ENCODE measurements at places on chromosomes 2 and 18.

DNA sequence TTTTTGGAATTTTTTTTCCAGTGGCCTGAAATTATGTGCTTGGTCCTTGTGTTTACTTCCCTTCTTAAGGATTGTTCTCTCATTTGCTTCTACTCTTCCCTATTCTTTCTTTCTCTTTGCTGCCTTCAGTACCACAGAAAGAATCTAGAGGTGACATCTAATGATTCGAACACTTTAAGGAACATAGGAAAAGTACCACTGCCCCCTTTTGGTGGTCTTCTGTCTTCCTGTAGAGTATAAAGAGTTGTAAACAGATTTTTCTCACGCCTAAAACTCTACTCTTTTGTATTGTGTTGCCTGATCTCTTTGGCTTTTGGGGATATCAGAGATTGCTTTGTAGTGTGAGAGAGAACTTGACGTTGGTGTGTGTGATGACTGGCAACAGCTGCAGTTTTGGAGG is 7.0 kb upstream of the SCTR start:
- DNase-seq = no peak

- DNase-seq = no peak
These were observed 66.1 kb downstream of the COLEC12 start for GRCh38 chr18:434410-434809.

DNA sequence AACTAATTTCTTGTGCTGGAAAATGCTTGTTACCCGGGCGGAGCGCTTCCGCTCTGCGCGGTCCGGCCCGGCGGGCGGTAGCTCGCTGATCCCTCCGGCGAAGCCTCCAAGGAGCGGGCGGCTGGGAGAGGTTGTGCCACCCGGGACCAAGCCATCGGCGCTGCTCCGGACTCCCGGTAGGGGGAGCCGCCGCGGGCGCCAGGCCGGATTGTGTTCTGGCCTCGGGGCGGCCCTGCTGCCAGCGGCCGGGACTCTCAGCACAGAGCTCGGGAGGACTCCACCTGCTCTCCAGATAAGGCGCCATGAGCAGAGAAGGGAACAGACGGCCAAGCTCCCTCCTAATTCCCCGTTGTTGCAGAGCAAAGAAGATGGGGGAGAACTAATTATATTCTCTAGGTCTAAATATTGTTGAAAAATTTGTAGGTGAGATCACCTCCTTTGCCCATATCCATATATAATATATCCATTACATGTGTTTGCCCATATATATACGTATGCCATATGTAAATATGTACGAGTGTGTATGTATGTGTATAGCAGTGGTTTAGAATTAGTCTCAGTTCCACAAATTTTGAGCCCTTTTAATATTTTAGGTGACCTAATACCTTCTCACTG is 13.8 kb upstream of the SATB2 start:
- peak; percentile 81 for DNase-seq

- DNase-seq = no peak
These were observed 64.7 kb downstream of the RAPH1 start for GRCh38 chr2:203470371-203470770.

- no peak for DNase-seq
These were observed 172.8 kb downstream of the CD226 start for GRCh38 chr18:69774831-69775230.

DNA sequence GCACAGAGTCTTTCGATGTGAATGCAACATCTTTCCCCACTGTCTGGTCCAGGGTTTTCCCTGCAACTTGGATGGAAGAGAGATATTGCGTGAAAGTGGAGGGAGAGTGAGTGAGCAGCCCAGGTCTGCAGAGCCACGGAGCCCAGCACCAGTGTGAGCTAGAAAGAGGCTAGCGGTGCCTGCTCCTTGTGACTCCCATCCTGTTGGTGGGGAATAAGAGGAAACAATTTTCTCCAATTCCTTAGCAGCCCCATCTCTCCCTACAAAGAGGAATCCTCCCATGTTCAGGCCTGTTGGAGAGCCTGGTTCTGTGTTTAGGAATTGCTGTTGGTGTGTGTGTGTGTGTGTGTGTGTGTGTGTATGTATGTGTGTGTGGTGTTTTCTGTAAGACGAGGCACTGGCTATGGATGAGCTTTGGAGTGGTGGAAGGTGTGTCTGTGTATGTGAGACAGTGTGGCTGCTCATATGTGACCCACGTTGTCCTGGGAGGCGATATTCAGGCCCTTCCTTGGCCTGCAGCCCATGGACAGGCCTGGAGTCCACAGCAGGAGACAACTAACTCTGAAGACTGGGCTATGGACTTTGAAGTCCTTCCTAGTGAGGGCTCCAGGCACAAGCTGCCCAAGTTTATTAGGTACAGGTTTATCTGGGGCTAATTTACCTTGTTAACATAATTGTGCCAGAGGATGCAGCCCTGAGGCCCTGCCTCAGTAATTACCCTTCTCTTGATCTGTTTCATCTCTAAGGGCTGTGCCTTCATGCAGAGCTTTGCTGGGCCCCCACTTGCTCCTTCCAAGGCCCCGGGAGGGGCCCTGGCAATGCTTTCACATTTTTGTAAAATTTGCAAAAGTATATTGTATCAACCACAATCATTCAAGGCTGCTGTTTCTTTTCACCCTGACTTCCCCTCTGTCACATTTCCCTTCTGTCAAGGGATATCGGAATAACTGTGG is 88.6 kb upstream of the HAAO start:
- DNase-seq = no peak

- DNase-seq = peak; percentile 87
These were observed at the start of gene ZBTB14 for GRCh38 chr18:5295231-5295920. Gene ZBTB14, minus strand, starts transcription at chr18:5295726. Its CDS starts 2,480 bp downstream, at chr18:5293246.

DNA sequence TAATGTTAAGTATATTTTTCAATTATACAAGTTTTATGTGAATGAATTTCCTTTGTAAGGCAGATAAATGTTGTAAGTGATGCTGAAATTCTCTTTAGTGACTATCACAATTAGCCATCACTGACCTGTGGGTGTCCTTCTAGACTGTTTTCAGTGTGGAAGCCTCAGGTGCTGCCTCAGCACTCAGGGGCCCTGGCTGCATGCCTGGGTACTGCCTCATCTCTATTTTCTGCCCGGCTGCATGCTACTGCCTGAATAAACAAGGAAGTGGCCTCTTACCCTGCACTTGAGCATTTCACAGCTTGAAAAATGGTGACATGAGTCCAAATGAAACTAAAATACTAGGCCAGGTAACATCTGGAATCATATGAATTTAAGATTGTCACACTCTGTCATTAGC is 787.6 kb upstream of the SALL3 start:
- DNase-seq = peak; percentile 68

GRCh38 chr2:207807516-207807915 is 37.8 kb upstream of the FZD5 start:
- no peak for DNase-seq

DNA sequence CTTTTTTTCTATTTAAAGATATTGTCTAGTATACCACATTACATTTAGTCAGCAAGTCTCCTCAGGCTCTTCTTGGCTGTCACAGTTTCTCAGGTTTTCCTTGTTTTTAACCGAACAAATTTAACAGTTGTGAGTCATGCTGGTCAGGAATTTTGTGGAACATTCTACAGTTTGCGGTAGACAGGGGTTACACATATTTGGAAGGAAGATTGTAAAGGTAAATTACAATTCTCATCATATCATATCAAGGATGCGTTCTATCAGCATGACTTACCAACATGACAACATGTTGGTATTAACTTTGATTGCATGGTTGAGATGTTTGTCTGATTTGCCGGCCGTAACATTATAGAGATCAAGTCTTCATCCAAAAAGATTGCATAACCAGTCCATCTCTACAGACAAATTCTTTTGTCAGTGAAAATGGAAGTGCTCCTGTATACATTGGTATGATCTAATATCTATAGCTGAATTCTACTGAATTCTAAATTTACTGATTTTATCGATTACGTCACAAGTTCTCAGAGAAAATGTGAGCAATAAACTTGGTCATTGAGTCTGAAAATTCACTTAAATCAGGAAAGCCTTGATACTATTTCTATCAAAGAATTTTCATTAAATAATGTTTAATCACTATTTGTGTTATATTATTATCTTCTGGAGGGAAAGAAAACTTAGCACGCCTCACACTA is 664.4 kb upstream of the SLC8A1 start:
- no peak for DNase-seq

GRCh38 chr2:32746669-32747068 is 118.8 kb downstream of the TTC27 start:
- no peak for DNase-seq

DNA sequence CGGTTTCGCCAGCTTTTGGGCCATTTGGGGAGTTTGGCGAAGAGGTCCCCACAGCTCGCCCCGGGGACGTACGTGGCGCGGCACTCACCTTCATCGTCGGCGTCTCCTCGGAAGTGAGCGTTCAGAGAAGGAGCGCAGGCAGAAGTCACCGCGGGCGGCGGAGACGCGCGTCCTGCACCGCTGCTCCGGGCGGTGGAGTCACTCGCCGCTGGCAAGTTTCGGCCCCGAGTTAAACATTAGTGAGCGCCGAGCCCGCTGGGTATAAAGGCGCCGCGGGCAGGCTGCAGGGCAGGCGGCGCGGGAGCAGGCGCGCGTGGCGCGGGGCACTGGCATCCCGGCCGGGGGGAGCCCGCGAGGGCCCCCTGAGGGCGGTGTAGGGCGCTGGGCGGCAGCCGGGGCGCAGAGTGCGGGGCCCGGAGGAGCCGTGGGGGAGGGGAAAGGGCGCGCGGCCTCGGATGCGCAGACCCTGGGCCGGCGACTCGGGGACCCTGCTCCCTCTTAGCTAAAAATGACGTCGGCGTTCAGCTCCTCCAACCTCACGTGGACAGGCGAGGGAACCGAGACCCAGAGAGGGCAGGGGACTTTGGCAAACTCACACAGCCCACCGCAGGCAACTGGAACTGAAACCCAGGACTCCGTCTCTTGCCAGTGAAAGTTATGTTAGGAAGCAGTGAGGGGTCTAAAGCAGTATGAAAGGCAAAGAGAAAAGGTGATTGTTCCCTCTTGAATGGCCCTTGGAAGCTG is at the start of gene DPP4:
DPP4 (minus strand) TSS at position 328 of the 744 bp plus-strand sequence; CDS start at position 94, 234 bp downstream.
- peak; percentile 80 for DNase-seq
